ENCODE measurements at places on chromosomes 6 and 20.

DNA sequence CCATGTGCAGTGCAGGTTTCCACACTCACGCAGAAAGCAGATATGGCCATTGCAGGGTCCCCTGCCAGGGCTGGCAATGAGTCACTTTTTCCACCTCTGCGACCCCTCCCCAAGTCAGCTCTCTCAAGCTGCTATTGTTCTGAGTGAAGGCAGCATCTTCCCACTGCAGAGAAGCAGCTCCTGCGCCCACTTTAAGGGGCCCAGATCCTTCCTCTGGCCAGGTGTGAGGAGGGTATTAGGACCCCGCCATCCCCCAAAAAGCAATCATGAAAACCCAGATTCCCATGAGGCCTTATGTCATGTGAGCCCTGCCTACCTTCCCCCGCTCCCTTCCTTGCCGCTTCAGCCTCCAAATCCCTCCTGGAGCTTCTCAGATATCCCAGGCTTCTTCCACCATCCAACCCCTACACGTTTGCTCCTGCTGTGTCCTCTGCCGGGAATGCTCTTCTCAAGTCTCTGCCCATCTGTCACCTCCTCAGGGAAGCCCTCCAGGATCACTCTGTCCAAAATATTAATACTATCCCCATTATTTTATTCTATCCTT is 220.3 kb downstream of the NFATC2 start:
- DNase-seq: no peak

DNA sequence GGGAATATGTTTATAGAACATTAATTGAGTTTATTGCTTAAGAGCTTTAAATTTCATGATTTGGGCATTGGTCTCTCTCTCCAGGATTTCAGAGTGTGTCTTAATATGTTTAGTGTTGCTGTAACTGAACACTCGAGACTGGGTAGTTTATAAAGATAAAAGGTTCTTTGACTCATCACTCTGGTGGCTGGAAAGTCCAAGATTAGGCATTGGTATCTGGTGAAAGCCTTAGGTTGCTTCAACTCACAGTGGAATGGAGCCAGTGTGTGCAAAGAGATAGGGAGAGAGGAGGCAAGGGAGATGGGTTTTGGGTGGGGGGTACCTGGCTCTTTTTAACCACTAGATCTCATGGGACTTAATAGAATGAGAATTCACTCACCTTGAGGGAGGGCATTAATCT is 35.6 kb upstream of the DTNBP1 start:
- DNase-seq: no peak

GRCh38 chr20:21521596-21522480 is 8.0 kb upstream of the NKX2-2 start:
- DNase-seq: no peak

DNA sequence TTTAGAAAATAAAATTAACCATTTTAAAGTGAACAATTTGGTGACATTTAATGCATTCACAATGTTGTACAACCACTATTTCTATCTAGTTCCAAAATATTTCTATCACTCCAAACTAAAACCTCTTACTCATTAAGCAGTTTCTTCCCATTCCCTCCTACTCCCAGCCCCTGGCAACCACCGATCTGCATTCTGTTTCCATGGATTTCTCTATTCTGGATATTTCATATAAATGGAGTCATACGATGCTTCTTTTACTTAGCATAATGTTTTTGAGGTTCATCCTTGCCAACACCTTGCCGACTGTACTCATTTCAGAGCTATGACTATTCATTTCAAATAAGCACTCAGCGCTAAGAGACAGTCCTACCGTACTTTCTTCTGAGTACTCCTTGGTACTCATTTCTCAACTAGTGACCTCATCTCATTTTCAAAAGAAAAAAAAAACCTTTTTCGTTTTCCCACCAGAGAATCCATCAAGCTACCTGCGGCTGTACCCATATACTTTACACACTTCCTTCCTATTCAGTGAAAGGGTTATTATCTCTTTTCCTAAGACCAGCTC is 259.2 kb downstream of the UTRN start:
- DNase-seq: no peak

DNA sequence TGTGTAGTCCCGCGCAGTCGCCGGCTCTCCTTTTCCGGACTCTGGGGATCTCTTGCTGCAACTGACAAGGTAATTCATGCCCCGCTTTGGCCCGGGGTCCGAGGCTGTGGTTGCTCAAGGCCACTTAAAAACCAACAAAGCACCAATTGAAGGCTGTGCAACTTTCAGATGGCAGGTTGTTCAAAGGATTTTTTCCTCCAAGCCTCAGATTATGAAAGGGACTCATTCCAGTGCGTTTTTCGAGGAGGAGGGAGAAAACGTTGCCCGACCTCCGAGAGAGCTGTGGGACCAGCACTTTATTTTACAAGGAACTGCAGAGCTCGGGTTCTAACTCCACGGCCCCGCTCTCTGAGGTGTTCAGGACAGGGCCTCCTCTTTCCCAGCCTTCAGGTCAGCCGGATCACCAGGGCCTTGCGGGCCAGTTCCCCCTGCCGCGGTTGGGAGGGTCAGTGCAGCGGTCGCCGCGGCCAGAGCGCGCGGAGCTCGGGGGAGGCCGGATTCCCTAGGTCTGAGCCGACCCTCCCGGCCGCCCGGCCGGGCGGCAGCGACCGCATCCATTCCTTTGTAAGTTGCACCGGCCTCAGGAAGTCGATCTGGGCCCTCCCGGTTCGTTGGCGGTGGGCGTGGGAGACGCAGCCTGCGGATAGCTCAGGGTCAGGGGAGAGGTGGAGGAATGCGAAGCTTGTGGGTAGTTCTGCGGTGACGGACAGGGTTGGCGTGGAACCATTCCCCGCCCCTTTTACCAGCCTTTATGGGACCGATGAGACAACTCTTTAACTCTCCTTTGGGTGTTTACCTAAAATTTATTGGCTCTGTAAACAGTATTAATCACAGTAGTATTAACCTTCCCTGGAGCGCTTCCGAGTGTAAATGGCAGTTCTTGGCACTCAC is 1.6 kb downstream of the UTRN start:
- DNase-seq: peak; percentile 58

- DNase-seq: no peak
These were observed 230.9 kb downstream of the SYNDIG1 start for GRCh38 chr20:24700166-24700860.
